Lung (tissue), 17 donors: ENCODE measurements at places on chromosomes 7 and 10. TPM values are rescaled to one million over a fixed set of nuclear protein-coding genes. Genes with fewer than 3 reads are reported as not detected.
A peak's percentile ranks its signal among the peaks of the same experiment; 100 is the strongest.

PPP1R17 gene
- not detected for total RNA-seq

LRRD1 gene
- total RNA-seq = 0.63 TPM

DNA sequence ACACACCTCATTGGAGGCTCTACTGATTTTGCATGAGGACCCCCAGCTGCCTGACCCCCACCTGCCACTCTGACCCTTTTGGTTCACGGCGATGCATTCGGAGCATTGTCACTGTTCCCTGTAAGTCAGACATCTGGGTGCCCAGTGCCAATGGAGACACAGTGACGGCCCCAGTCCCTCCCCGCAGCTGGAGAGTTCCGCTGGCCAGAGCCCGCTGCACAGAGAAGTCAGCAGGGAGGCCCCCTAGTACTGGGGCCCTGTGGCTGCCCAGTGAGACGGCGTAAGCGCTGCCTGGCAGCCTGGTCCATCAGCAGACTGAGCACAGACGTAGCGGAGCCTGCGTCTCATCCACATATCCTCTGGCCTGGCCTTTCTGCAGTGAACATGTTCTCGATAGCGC lies 77.5 kb downstream of the NKX6-2 start:
- DNase-seq = peak; percentile 4

GRCh38 chr7:159007364-159007995 lies 137.2 kb downstream of the VIPR2 start:
- DNase-seq = no peak

DNA sequence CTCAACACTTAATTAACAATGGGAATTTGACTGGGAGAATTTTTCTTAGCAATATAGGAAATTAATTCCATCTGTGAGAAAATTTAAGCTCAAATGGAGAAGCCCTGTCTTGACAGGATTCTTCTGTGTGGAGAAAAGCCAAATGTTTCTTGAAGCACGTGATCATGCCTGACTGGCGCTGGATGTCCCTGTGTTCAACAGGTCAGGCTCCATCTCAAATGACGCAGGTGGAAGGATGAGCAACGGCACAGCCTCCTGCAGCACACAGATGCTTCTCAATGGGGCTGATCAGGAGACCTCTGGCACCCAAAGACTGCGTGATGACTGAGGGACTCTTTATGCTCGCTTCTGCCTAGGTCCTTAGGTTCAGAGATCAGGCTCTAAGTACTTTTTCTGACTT lies 143.8 kb downstream of the RSU1 start:
- DNase-seq = no peak

DNA sequence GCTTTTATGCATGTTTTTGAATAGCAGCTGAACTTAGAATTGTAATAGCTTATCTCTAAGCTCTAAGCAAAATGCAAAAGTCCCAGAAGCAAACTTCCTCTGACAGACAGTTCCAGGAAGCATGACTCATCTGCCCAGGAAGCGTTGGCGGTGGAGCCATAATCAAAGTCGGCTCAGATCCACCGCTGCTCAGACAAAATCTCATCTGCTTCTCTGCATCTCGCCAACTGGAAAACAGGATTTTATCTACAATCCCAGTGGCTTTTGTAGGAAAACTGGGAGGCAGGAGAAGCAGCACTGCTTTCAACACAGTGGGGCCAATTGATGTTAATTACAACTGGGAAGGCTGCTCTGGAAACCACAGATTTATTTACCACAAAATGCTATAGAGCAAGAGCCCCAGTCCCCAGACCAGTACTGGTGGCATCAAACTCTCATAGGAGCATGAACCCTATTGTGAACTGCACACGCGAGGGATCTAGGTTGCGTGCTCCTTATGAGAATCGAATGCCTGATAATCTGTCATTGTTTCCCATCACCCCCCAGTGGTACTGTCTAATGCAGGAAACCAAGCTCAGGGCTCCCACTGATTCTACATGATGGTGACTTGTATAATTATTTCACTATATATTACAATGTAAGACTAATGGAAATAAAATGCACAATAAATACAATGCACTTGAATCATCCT lies 99.9 kb downstream of the CUBN start:
- peak; percentile 66 for DNase-seq

GRCh38 chr7:50502001-50502684 lies 52.0 kb upstream of the FIGNL1 start:
- peak; percentile 88 for DNase-seq

DNA sequence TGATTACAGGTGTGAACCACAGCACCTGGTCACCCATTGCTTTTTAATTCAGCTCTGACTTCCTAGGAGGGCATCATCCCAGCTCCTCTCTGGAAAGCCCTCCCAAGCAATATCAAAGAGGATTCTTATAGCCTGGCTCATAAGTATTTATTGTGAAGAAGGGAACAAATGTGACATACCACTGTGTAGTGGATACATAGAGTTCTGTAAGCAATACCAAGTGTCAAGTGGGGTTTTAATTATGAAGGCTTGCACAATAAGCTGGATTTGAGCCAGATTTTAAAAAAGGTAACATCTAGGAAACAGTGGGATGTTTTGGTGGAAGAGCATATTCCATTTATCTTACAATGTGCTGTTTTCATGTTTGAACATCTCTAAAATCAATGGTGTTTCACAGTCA lies 19.0 kb upstream of the PRTFDC1 start:
- DNase-seq = no peak

DNA sequence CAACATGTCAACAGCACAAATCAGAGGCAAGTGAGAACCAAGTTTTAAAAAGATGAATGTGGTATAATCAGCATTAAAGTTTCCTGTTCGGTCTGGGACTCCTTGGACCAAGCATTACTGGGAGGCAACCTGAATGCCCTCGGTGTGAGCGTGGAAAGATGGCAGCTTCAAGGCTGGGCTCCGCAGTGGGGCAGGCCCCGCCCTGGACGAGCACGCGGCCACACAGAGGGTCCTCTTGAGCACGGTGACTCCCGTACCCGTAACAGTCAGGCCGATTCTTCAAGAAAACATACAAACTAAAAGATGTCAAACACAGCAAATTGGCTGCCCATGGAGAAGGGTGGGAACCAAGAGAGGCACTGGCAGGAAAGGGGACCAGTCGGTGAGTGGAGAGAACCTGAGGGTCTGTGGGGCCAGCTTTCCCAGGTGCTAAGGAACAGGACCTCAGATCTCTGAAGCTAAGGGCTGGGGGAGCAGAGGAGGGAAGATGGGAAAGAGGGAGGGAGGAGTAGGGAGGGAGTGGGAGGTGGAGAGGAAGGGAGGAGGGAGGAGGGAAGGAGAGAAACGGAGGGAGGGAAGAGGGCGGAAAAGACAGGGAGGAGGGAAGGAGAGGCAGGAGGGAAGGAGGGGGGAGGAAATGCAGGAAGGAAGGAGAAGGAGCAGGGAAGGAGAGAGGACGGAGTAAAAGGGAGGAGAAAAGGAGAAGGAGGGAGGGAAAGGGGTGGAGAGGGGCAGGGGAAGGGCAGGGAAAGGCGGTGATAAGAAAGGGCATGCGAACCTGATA lies 71.2 kb upstream of the FAM20C start:
- DNase-seq = peak; percentile 23

DNA sequence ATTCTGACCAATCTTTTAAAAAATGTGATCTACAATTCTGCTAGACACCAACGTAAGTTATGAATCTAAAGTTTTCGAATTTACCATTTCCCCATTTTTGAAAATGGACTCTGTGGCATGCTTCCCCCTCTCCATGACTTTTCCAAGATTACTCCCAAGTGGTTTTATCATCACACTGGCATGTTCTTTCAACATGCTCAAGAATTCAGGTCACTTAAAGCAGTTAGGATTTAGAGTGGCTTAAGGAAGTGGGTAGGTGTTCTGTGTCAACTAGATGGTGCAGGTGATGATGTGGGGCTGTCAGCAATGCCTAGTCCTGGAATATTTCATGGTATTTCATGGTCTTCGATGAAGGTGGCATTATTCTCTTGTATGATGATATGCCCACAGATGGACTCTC lies 164.0 kb upstream of the ASAH2 start:
- DNase-seq = no peak

GRCh38 chr10:95789902-95790301 lies 33.9 kb downstream of the ENTPD1 start:
- no peak for DNase-seq

GRCh38 chr10:88617772-88618300 lies 31.3 kb downstream of the LIPJ start:
- no peak for DNase-seq

- no peak for DNase-seq
Measured at GRCh38 chr7:157371296-157371695, 34.5 kb downstream of the DNAJB6 start.
